ENCODE measurements at places on chromosomes 3 and 15.

- no peak for DNase-seq
Observed at GRCh38 chr15:43941071-43941470, 114.3 kb downstream of the WDR76 start.

DNA sequence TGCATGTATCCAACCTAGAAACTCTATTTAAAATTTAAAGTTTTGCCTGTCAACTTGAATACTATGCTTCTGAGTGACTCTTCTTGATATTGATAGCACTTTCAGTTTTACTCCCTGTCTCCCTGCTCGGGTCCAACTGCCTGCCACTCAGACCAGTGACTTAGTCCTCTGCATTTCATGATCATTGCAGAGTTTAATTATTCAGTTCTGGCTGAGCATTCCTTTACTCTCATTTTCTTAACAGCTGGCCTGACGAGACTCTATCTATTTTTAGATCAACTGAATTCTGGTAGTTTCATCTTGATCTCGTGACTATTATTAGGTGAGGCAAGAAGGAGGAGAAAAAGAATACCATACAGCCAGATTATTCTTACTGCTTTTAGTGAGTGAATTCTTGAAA lies 617.4 kb downstream of the SI start:
- DNase-seq, result no peak

- peak; percentile 78 for DNase-seq
Observed at GRCh38 chr3:14175383-14176037, 2.9 kb downstream of the XPC start.

DNA sequence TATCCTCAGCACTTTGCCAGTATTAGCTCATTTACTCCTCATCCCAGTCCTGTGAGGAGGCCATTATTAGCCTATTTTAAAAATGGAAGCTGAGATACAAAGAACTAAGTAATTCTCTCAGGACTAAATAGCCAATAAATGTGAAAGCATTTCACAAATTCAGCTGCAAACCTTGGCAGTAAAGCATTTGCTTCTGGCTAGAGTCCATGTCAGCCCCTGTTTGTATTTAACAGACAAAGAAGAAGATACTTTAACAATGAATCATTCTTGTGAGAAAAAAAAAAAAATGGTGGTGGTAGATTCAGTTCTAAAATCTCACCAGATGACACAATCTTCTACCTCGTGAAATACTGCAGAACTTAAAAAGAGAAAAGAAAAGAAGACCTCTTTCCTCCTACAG lies 85.0 kb upstream of the CNTN6 start:
- no peak for DNase-seq

DNA sequence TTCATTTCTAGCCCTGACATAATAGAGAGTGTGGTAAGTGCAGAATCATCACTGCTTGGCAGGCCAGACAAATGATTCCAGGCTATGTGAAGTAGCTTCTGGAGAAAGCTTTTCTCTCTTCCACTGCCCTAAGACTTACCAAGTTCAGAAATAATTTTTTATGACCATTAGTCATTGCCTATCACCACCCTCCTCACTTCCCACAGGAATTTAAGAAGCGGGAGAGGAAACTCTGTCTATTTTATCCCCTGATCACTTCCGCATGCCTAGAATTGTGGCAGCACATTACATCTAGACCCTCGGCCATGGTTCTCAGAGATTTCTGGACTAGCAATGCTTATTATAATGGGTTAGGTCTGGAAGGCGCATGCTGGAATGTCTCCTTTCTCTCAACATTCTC lies 397.8 kb upstream of the NR2F2 start:
- no peak for DNase-seq

DNA sequence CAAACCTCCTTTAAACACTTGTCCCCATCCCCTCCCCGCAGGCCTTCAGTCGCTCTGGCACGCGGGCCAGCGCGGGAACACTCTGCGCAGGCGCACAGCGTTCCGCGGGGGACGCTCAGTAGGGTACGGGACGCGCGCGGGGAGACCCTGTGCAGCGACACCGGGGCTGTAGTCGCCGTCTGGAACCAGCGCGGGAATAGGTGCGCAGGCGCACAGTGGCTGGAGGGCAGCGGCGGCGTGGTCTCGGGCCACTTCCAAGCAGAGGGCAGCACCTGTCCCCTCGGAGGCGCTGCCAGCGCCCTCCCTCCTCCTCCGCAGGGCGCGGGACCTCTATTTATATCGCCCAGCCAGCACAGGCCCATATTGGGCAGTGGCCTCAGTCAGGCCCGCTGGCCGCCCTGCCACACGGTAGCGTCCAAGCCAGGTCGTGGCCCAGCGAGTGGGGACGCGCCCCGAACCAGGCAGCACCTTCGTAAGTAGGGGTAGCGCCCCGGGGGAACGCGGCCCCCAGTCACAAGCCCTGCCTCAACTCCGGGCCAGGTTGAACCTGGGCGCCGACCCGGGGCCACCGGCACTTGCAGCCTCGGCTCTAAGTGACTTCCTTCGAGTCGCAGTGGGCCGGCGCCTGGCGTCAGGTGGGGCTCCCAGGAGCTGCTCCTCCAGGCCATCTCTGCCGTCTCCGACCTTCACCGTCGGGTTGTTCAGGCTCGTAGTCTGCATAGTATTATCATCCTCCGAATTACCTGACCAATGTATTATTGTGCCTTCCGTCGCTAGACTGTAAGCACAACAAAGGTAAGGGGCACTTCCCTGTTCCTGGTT lies at the start of gene KBTBD12:
Gene KBTBD12, plus strand, starts transcription at position 118 of the 822 bp plus-strand sequence. CDS start 7,830 bp downstream, outside the sequence.
- no peak for DNase-seq

GRCh38 chr15:50627351-50628055 lies 59.1 kb downstream of the TRPM7 start:
- no peak for DNase-seq

DNA sequence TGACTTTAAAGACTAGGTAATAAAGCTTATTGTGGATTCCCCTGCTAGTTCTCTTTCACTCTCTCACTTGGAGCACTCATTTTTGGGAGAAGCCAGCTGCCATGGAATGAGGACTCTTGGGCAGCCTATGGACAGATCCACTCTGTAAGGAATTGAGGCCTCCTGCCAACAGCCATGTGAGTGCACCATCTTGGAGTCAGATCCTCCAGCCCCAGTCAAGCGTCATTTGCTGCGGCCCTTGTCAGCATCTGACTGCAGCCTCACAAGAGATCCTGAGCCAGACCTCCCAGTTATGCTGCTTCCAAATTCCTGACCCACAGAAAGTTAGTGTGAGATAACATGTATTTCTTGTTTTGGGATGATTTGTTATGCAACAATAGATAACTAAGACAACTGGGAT lies 101.9 kb downstream of the SEMA6D start:
- DNase-seq, result no peak

DNA sequence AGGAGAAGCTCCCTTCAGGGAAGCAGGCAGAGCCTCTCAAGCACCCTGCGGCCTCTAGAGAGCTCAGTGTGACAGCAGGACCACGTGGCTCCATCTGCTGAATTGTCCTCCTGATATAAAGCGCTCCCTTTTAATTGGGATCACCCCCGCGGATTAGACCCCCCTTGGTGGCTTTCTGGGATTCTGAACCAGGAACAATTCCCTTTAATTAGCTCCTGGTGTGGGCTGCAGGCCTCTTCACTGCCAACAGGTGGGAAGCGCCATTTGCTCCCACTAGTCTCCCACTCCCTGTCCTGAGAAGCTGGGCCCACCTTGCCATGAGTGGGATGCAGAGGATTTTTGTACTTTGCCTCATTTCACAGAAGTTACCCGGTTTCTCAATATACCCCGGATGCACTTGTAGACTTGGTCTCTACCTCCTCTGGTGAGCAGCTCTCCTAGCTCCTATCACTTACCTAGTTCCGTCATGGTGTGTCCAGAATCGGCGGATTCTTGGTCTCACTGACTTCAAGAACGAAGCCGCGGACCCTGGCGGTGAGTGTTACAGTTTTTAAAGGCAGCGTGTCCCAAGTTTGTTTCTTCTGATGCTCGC lies 592 bp downstream of the PGPEP1L start:
- DNase-seq, result no peak

DNA sequence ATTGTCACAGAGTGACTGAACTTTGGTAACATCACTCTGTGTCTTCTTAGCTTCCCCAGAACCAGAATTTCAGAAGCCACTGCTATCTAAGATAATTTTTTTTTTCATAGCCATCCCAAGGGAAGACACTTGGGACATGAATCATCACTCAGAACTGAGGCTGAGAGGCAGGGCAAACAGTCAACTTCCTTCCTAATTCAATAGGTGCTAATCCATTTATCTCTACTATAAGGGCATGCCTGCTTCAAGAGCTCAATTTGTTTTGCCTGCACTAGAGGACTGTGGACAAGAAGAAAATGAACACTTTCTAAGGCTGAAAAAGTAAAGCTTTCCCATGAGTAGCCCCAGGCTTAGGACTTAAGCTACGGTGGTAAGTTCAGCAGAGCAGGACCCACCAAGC lies 56.7 kb upstream of the MYRIP start:
- no peak for DNase-seq

GRCh38 chr15:61841466-61841865 lies 218.8 kb downstream of the VPS13C start:
- DNase-seq, result no peak

DNA sequence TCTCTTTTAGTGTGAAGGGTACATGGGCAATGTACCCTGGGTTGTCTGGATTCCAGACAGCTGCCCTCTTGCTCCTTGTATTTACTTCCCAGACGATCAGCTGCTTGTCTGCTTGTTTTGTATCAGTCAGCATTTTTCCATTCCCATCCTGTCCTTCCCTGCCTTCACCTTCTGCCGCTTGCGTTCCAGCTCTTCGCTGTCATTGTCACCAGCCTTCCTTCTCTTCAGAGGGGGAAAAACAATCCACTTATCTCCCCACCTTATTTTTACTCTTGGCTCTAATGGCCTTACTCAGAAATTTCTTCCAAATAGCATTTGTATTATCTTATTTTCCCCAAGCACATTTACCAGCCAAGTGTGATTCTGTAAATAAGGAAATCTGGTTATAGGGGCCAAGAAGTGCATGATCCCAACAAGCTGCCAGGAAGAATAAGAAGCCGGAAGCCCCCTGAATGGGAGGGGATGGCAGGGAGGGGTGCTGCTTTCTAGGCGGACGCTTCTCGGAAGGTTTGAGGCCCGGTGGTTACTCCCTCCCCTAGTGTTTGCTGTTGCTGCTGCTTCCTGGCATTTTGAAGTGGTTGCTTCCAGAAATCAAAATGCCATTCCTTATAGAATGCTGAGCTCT lies 497.6 kb downstream of the NTRK3 start:
- DNase-seq, result no peak

- no peak for DNase-seq
Observed at GRCh38 chr15:83659417-83659812, 5.5 kb downstream of the ADAMTSL3 start.

- DNase-seq, result no peak
Observed at GRCh38 chr15:26807517-26808427, 34.9 kb upstream of the GABRB3 start.

DNA sequence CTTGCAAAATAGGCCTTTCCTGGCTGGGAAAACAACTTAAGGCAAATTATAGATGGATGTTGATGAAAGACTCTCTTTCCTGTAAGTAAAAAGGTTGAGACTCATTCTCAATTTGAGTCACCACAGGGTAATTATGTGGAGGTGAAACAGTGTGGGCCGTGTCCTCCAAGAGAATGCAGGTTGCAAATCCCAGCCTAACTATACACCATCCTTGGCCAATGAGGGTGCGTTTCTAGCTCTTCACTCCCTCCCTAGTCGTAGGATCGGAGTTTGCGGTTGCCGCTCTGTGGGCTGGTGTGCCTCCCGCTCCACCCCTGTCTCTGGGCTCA lies 259.9 kb downstream of the PLCL2 start:
- no peak for DNase-seq

DNA sequence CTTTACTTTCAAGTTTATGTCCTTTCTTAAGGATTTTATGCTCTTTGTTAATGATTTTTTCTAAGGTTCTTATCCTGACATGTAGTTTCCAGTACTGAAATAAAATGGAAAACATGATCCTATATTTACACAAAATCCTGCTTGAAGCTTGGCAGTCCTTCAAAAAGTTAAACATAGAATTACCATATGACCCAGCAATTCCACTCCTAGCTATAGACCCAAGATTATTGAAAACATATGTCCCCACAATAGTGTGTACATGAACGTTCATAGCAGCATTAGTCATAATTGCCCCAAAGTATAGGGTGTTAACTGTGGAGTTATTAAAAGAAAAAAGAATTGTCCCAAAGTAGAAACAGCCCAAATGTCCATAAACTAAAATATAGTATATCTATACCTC lies 33.2 kb downstream of the ITGB5 start:
- no peak for DNase-seq

DNA sequence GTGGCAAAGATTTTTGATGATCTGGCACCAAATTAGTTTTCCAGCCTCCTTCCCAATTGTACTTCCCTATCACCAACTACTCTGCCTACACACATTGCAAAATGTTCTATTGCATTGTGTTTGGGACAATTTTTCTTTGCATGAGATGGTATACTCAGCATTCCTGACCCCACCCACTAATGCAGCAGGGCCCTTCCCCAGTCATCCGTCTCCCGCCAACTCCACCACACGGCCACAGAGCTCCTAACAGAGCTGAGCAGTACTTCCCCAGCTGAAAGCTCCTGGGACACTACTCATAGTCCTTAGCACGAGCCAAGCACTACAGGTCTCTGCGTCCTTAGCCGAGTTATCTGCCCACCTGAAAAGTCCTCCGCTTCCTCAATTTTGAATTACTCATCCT lies 34.2 kb downstream of the TXNRD3 start:
- DNase-seq, result no peak

GRCh38 chr15:63969652-63970421 lies 76.4 kb downstream of the DAPK2 start:
- DNase-seq, result no peak

GRCh38 chr3:101868534-101869464 lies 19.5 kb downstream of the NFKBIZ start:
- no peak for DNase-seq

- peak; percentile 66 for DNase-seq
Observed at GRCh38 chr3:129892857-129893580, 492 bp downstream of the TMCC1 start.

DNA sequence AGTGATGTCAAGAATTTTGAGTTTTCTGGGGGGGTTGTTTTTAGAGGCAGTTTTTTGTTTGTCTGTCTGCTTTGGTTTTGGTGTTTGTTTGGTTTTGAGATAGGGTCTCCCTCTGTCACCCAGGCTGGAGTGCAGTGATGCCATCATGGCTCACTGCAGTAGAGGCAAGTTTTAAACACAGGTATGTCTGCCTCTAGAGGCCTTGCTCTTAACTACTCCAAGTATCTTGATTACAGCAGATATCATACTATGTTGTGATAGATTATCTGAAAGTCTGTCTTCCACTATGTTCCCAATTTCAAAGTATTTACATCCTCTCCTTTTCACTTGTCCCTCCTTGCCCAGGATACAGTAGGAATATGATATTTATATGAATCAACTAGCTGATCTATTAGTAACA lies 57.7 kb downstream of the ERC2 start:
- DNase-seq, result no peak

DNA sequence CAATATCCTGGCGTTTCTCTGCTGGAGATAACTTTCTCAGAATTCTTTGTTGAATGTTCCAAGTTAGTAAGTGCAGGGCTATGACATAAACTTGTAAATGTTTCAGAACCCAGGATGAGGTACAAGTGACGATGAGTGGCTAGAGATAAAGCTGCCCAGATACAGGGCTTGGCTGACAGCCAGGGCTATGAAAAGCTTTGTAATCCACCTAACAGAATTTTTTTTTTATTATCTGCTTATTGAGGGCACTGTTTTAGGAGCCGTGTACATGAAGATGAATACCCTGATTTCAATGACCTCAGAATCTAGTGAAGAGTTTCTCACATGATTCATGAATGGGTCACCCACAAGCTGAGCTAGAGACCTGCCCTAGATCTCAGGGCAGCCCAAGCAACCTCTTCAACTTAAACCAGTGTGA lies 431.4 kb downstream of the DIPK2A start:
- no peak for DNase-seq

Measured in CD8-positive, alpha-beta memory T cell (primary cell).